Activated gamma-delta T cell treated with anti-CD3 and anti-CD28 coated beads, Interleukin-2, amount 50 U/mL, for 16 hours (primary cell): ENCODE measurements at places on chromosomes 4 and X.
A peak's percentile ranks its signal among the peaks of the same experiment; 100 is the strongest.

DNA sequence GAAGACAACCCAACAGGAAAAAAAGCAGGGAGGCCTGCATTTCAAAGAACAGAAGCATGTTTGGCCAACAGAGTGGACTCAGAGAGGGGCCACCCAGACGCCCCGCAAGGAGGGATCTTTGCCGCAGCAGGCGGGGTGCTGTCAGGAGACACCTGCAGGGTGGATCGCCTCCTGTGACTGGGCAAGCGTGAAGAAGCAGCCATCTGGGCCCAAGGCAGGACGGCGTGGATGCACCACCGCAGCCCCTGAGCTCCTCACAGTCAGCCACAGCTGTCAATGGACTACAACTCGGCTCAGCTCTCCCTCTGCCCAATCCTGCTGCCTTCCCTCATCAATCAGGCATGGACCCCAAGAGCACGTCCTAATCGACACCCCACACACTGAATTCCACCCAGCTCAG is 32.0 kb upstream of the MAN2B2 start:
- DNase-seq = no peak

GRCh38 chr4:150039274-150040127 is 38.7 kb upstream of the DCLK2 start:
- DNase-seq = no peak

GRCh38 chr4:73416423-73417087 is 12.5 kb downstream of the ALB start:
- DNase-seq = no peak

DNA sequence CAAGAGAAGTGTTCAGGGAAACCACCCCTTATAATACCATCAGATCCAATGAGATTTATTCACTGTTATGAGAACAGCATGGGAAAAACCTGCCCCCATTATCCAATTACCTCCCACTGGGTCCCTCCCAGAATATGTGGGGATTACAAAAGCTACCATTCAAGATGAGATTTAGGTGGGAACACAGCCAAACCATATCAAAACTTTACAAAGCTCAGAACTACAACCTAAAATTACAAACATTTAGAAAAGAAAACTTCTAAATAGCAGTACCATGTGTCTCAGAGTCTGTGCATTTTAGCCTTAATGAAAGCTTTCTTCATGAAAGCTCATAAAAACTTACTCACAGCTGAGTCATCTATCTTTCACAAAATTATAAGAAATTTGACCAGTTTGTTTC is 1442.8 kb upstream of the PCDH7 start:
- no peak for DNase-seq

DNA sequence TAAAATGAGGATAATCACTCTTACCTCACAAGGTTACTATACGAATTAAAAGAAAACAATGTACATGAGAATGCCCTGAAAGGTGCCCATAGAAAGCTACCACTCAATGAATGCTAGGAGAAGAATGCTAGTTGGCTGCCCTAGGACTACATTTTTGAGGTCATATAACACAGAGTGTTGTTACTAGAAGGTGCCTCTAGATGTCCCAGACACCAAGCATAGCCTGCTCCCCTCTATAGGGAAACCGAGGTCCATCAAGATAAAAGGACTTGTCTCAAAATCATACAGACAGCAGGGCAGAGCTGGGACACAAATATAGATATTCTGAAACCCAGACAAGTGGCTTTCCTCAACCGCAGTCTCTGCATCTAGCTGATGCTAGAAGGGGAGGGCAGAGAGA is 147.0 kb upstream of the ARHGEF9 start:
- DNase-seq = no peak

GRCh38 chr4:38995660-38996005 is 36.6 kb downstream of the TMEM156 start:
- no peak for DNase-seq

GRCh38 chr4:132312521-132312920 is 836.6 kb upstream of the PCDH10 start:
- no peak for DNase-seq

GRCh38 chr4:115470763-115471162 is 357.3 kb upstream of the NDST4 start:
- no peak for DNase-seq

- no peak for DNase-seq
These were observed 97.7 kb downstream of the ANXA5 start for GRCh38 chr4:121599049-121599448.

GRCh38 chrX:111191598-111191997 is 78.7 kb downstream of the CAPN6 start:
- no peak for DNase-seq

- DNase-seq = no peak
These were observed 177.7 kb downstream of the CRLF2 start for GRCh38 chrX:1034717-1035116.

- DNase-seq = no peak
These were observed 967.7 kb downstream of the PCDH7 start for GRCh38 chr4:31687717-31688342.

DNA sequence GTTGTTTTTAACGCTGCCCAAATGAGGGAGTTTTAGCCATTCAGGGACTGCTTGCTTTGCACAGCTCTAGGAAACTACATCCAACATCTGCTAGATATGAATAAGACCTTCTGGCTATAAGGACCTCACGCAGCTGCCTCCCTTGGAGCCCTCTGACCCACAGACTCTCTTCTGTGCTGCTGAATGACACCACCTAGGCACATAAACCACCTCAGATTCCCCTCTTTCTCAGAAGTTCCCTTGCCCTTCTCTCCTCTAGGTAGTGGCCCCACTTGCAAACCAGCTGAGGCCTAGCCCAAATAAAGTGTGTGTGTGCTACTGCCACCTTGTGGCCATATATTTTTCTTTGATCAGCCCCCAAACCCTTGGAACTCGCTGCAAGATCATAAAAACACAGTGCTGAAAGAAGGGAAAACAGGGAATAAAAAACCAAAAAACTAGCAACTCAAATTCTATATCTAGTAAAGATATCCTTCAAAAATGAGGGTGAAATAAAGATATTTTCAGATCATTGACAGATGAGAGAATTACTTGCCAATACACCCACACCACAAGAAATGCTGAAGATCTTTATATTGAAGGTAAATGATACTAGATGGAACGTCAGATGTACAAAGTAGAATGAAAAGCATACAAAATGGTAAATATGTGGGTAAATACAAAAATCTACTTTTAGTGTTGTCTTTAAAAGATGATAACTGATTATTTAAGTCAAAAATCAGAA is 265.9 kb downstream of the ADAMTS3 start:
- no peak for DNase-seq

GRCh38 chr4:159776961-159777360 is 674.1 kb downstream of the RAPGEF2 start:
- DNase-seq = no peak

DNA sequence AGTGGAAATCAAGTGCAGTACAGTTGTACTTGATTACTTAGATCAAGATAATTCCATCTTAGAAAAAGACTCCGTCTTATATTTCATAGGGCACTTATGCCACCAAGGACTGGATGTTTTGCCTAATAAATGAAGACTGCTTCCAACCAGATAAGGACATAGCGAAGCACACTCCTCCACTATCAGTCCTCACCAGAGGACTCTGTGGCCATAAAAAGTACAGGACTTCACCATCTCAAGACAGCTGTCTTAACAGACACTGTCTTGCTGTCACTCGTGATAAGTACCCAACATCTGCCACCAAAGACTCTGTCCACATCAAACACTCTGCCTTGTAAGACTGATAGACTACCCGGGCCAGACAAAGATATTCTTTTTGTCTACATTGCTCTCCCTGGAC is 352.0 kb downstream of the TRAM1L1 start:
- DNase-seq = no peak

GRCh38 chr4:55673424-55673823 is 37.3 kb upstream of the NMU start:
- DNase-seq = no peak

GRCh38 chr4:118345813-118346212 is 7.0 kb downstream of the PRSS12 start:
- DNase-seq = no peak

- DNase-seq = no peak
These were observed 64.4 kb upstream of the TEX13D start for GRCh38 chrX:124268099-124268498.

DNA sequence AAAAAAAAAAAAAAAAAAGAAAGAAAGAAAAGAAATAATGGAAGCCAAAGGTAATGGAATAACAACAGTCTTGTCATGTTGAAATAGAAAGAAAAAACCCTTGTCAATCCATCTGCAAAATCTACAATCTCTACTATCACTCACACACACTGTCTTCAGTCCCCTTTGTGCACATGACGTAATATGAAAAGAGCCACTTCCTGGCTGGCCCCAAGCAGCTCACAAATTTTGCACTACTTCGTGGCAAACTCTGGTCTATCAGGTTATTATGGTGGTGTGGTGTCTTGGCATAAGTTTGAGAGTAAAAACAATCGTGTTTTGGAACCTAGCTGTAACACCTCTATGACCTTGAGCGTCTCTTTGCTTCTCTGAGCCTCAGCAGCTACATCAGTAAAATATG is 8.3 kb upstream of the AFAP1 start:
- DNase-seq = no peak

GRCh38 chrX:24479924-24480323 is 14.8 kb downstream of the PDK3 start:
- DNase-seq = peak; percentile 59

DNA sequence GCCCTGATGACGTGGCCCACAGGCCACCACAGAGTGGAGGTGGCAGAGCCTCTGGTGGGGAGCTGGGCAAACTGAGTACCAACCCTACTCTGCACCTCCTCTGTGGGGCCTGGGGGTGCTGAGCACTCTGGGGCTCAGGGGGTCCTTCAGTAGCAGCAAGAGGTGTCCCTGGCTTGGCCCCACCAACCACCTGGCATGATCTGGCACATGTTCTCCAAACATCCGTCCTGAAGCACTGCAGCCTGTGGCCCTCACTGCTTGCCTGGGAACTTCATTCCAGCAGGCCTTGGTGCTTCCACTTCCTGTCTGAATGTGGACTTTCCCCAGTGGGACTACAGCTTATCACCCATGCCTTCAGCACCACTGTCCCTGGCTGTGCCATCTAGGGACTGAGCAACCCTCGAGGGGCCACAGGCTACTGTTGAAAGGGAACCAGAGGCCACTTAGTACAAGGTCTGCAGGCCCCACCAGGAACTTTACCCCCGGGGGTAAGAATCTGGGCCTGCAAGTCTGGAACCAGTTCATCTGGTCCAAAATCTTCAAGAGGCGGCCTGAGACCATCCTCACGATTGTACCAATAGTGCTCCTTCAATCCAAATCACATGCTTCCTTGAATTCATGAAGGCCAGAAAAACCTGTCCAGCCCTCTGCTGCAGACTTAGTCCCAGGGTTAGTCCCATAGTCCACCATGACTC is 13.2 kb downstream of the TNIP2 start:
- no peak for DNase-seq

- no peak for DNase-seq
These were observed 204.0 kb downstream of the SCFD2 start for GRCh38 chr4:53161787-53162433.

- no peak for DNase-seq
These were observed 9.3 kb downstream of the CETN2 start for GRCh38 chrX:152821145-152821765.

DNA sequence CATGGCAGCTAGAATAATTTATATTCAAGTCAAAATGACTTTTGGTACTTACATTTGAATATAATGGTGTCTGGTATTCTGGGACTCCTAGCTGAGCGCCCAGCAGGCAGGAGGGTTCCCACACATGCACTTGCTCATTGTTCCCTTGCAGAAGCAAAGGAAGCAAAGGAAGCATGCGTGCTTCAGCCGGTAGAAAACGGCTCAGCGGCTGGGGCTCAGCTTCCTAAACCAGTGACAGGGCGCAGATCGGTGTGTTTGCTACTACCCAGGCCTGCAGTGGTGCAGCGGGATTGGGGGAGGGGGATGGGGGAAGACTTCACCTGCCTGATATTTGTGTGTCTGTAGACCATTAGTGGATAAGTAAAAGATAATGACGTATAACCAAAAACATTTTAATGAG is 978.3 kb upstream of the TENM3 start:
- DNase-seq = no peak

DNA sequence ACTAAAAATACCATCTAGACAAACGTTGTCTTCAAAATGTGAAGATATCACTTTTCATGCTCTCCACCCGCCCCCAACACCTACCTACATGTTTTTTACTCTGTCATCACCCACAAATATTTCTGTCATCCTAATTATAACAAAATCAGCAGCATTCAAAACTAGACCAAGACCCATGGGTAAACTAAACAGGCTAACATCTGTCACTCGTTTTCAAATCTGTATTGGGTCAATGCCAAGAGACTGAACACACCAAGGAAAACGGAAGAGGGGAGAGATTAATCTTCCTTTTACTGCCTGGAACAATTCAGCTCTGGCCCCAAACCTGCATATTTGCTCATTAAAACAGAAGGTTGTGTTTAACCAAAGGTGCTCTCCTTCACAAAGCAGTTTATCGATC is 17.5 kb downstream of the FAM184B start:
- DNase-seq = no peak

DNA sequence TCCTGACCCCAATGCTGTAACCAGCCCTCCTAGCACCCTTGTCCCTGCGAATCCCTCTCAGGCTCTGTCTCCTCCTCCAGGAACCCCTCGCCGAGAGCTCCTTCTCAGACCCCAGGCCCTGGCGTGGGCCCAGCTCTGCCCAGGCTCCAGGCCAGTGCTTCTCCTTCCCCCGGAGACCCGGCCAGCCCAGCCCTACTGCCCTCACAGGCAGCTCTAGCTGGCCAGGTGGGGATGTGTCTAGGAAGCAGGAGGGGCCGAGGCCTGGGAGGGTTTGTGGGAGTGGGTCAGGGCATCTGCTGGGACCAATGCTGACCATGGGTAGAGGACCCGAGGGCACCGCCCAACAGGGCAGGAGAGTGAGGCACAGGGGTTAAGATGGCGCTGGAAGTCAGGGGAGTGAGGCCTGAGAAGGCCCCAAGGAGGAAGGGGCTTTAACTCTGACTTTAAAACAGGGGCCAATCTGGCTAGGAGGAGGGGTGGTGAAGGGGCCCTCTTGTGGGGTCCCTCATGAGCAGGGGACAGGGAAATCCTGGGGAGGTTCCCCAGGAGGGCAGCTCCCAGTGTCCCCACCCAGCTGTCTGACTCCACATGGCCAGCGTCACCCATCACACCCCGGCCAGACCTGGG is 64.7 kb upstream of the NKX1-1 start:
- no peak for DNase-seq

- no peak for DNase-seq
These were observed 309.2 kb downstream of the BCOR start for GRCh38 chrX:39788521-39788920.

DNA sequence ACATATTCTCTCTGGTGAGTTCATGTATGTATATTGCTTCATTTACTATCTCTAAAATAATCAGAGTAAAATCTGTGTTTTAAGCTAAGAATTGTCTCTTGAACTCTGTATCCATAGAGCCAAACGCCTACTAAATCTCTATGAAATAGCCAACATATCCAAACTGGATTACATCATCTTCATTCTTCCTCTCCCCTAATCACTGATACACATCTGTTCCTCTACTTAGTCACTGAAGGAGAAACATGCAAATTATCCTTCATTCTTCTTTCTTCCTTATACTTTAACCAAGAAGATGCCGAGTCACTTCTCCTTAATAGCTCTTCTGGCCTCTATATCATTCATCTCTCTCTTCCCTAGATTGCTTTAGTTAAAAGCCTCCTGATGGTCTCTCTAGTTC is 630.4 kb upstream of the FTHL17 start:
- no peak for DNase-seq
